ENCODE measurements at places on chromosomes 16 and 17.

GRCh38 chr16:59295993-59296736, 562.0 kb upstream of the GOT2 start:
- peak; percentile 20 for DNase-seq

DNA sequence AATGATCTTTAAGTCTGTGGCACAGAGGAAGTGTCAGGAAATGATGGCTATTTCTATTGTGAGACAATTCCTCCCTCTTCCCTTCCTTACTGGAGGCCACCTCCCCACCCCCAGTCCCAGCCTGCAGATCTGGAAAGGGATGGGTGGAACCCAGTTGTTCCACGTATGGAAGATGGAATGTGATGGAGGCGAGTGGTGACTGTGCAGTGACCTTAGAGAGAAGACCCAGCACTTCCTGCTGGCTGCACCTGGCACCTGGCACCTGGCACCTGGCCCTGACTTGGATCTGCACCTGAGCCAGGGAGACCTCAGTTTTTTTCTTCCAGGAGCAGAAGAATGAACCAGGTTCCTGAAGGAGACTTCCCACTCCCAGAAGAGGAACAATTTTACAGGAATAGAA, 33.0 kb upstream of the TMC5 start:
- no peak for DNase-seq

DNA sequence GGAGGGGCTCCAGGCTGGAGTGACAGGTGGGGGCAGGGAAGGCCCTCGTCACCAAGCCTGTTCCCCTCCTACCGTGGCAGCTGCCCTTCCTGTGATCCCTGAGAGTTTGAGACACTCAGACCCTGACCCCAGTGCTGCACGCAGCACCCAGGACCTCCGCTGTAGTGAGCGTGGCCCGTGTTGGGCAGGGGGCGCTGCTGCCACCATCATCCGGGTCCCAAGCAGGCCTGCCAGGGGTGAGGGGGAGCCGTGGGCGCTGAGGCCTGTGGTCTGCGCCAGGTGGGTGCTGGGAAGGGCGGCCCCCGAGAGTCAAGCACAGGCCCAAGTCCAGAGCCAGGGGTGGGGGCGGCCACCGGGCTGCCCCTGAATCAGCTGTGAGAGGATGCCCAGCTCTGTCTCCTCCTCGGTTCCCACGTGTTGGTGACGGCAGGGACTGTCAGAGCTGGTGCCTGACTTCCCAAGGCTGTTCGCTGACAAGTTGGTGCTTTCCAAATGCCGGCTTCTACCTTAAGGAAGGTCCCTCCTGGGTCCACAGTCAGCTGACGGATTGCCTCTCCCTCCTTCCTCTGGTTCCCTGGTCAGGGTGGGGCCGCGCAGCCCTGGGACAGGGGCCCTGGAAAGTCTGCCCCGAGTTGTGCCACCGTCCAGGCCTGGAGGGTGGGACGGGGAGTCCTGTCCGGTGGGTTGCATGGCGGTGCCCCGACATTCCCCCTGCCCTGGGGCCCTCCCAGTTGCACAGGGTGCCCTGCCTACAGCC, 31.1 kb downstream of the TPSG1 start:
- no peak for DNase-seq

GRCh38 chr17:33942414-33942813, 312.7 kb upstream of the CCL2 start:
- DNase-seq: no peak

- DNase-seq: no peak
Observed at GRCh38 chr16:3080024-3080423, 14.6 kb downstream of the IL32 start.

DNA sequence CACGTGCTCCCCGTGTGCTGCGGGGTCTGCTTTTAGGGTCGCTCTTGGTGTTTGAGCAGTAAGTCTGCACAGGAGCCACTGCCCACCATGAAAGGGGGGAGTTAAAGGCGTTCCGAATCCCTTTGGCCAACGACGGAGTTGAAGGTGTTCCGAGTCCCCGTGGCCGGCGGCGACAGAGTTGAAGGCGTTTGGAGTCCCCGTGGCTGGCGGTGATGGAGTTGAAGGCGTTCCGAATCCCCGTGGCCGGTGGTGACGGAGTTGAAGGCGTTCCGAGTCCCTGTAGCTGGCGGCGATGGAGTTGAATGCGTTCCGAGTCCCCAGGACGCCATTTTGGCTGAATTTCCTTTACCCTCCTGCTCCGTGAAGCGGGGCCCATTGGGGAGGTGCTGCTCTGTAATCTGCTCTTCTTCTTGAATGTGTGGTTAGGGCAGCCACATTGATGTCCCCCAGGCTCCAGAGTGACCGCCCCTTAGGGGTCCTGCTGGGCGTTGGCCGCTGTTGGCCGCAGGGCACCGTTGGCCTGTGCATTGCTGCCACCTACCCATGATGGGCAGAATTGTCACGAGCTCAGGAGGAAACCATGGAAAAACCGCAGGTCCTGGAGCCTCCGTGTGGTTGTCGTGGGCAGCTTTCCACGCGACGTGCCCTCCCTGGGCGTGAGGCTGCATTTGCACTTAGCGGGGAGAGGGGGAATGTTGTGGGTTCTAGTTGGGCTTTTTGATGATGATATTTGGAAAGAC, 73.7 kb upstream of the ZNF750 start:
- DNase-seq: no peak

DNA sequence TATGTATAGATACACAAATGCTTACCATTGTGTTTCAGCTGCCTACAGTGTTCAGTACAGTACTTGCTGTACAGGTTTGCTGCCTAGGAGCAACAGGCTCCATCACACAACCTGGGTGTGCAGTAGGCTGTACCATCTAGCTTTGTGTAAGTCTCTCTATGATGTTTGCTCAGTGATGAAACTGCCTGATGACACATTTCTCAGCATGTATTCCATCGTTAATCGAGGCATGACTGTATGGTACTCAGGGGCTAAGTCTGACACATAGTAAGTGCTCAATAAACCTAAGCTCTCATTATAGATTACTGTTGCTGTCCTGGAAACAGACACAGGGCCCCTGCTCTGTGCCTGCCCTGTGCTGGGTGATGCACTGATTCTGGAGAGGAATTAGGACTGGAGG, 18.1 kb downstream of the KCNJ12 start:
- no peak for DNase-seq

GRCh38 chr16:20844054-20844453, 37.7 kb downstream of the REXO5 start:
- no peak for DNase-seq

GRCh38 chr16:49127103-49127502, 154.5 kb downstream of the CBLN1 start:
- DNase-seq: peak; percentile 65

DNA sequence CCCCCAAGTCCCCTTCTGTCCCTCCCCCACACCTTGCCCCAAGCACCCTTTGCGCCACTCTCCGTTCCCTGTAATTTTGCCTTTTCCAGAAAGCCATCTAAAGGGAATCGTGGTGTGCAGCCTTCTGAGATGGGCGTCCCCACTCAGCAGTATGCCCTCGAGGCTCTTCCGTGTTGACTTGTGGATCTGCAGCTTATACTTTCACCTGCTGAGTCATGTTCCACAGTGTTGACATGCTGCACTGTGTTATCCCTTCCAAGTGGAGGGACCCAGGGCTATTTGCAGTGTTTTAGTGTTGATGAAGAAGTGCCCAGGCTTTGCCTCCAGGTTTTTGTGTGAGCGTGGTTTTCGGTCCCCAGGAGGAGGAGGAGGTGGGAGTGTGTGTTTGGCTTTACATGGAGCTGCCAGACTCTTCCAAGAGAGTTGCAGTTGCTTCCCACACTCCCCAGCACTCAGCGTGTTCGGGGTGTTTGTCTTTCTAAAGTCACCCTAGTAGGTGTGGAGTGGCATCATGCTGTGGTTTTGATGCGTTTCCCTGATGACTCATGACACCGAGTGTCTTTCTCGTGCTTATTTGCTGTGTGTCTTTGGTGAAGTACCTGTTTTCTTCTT, 32.1 kb upstream of the JPT2 start:
- no peak for DNase-seq

Measured in nephron progenitor cell (in vitro differentiated cells).